Naive B cell (primary cell): ENCODE measurements at places on chromosomes 11 and 22. TPM values are rescaled to one million over a fixed set of nuclear protein-coding genes. Genes with fewer than 3 reads are reported as not detected.

CARD16 gene
- 202 TPM for polyA plus RNA-seq

PLXNB2 gene
- 0.66 TPM for polyA plus RNA-seq

RFPL2 gene
- polyA plus RNA-seq: not detected

PNPLA3 gene
- polyA plus RNA-seq: not detected

POLD3 gene
- 13.3 TPM for polyA plus RNA-seq

KRTAP5-2 gene
- polyA plus RNA-seq: not detected

C22orf31 gene
- polyA plus RNA-seq: not detected

VSTM5 gene
- not detected for polyA plus RNA-seq

CD3E gene
- polyA plus RNA-seq: 2.5 TPM

INS gene
- not detected for polyA plus RNA-seq

MMP27 gene
- not detected for polyA plus RNA-seq

FOLH1 gene
- polyA plus RNA-seq: not detected

OR52A1 gene
- polyA plus RNA-seq: not detected

MOV10L1 gene
- not detected for polyA plus RNA-seq

TRPM5 gene
- polyA plus RNA-seq: not detected

ST3GAL4 gene
- not detected for polyA plus RNA-seq

OR6T1 gene
- not detected for polyA plus RNA-seq

CELSR1 gene
- polyA plus RNA-seq: 2.1 TPM

LMO2 gene
- 23.7 TPM for polyA plus RNA-seq

DLG2 gene
- 1.4 TPM for polyA plus RNA-seq

TEX54 gene
- polyA plus RNA-seq: not detected

CENPM gene
- polyA plus RNA-seq: 47.3 TPM

MGAT3 gene
- 2.8 TPM for polyA plus RNA-seq

IGF2 gene
- not detected for polyA plus RNA-seq

KRTAP5-8 gene
- polyA plus RNA-seq: not detected

TLCD5 gene
- not detected for polyA plus RNA-seq

PLAAT4 gene
- 39.7 TPM for polyA plus RNA-seq

CSF2RB gene
- polyA plus RNA-seq: 6.7 TPM
